ENCODE measurements at places on chromosomes 5 and 9.

DNA sequence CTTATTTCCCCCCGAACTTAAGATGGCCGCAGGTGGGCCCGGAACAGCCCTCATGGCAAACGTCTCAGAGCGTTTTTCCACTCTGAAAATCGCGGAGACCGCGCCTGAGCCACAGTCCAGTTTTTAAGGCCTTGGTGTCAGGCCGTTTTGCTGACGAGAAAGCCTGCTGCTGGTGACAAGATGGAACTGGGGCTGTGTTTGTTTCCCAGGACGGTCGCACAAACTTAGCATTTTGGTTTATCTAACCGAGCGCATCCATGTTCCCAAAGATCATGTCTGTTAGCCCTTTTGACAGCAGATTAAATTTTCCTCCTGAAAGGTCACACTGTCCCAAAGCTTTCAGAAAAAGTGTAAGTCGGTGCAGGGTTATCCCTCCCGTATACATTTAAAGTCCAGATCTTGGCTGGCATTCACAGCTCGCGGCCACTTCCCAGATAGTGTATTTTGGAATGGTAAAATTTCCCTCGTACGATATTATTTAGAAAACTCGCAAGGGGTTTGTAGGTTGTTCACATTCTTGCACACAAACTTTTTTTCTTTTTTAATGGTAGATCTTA is 812 bp downstream of the SREK1 start:
- no peak for DNase-seq

- DNase-seq, result no peak
Measured at GRCh38 chr5:81052325-81052724, 92.2 kb downstream of the RASGRF2 start.

- no peak for DNase-seq
Measured at GRCh38 chr9:76658510-76659231, 105.6 kb upstream of the PCA3 start.

DNA sequence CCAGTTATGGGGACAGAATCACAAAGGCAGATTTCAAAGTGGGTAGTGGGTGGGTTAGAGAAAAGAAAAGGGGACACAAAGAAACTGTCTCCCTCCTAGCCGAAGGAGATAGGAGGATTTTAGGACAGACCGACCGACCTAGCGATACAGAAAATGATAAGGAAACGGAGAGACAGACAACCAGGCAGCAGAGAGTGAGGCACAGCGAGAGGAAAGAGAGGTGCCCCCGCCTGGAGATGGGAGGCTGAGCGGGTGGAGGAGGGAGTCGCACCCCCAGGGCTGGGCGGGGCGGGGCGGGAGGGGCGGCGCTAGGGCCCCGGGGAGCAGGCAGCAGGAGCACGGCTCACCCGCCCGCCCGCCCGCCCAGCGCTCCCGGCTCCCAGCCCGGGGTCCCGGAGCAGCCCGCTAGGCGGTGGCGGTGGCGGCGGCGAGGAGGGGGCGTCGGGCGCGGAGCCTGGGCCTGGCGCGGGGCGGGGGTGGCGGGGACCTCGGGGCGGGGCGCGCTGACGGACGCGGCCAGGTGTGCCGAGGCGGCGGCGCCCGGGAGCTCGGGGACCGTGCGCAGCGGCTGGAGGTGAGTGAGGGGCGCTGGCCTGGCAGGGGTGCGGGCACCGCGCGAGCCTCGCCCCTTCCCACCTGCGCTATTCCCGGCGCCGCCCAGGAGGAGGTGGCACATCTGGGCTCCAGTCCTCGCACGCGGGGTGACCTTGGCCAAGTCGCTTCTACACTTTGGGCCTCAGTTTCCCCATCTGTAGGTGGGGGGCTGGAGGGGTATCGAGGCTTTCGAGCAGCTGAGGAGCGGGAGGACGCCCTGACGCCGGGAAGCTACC is 15.9 kb upstream of the SYNPO start:
- DNase-seq, result peak; percentile 15

DNA sequence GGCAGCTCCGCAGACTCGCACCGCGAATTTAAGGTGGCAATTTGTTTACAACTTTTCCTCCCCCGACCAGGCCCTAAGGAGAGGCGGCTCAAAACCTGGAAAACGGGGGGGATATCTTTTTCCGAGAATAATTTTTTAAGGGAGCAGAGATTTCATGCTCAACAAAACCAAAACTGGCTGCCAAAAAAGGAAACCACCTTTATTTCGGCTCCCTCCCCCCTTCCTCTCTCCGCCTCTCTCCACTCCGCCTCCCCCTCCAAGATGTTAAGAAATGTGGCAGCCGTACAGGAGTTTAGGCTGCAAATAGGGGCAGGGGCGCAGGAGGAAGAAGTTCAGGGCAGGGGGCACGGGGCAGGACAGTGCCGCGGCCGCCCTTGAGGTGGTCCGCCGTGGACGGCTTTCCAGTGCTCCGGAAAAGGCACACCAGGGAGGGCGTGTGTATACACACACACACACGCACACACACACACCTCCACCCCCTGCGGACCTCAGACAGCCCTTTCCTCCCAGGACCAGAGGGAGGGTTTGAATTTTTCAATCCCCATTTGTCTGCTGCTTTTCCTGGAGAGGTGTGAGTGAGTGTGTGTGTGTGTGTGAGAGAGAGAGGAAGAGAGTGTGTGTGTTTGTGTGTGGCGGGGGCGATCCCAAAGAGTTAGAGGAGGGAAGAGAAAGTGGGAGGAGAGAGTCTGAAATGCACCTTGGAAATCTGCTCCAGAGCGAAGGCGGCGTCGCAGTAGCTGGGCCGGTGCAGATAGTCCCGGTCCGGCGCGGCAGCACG is 9.1 kb downstream of the PTCH1 start:
- peak; percentile 29 for DNase-seq

DNA sequence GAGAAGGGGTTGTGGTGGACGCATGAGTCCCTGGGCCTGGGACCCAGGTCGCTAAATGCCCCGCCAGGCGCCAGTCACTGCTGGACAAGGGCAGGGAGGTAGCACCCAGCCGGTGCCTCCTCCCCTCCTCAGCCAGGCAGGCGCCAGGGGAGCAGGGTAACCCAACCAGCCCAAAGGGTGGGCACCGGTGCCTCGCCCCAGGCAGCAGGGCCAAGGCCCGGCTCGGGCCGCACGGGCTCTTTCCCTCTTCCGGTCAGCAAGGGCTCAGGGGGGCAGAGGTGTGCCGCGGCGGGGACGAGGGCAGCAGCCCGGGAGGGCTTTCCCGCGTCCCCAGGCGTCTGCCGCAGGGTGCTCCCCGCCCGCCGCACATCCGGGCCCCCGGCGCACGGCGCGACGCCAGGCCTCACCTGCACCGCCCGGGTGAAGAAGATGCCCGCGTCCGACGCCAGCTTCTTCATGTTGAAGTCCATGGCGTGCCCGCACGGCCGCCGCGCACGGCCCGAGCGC is 393 bp downstream of the SH3GLB2 start:
- DNase-seq, result no peak

- DNase-seq, result no peak
Measured at GRCh38 chr9:88110026-88110425, 28.2 kb downstream of the SPATA31C2 start.

- peak; percentile 52 for DNase-seq
Measured at GRCh38 chr9:98074115-98074990, 17.8 kb downstream of the NANS start.

- DNase-seq, result no peak
Measured at GRCh38 chr9:70534471-70534870, 120.0 kb upstream of the KLF9 start.

GRCh38 chr5:110880413-110880812 is 141.6 kb downstream of the SLC25A46 start:
- DNase-seq, result no peak

GRCh38 chr5:62608529-62609511 is 30.2 kb downstream of the LRRC70 start:
- DNase-seq, result no peak

GRCh38 chr5:15142458-15142857 is 270.9 kb upstream of the ANKH start:
- DNase-seq, result no peak

DNA sequence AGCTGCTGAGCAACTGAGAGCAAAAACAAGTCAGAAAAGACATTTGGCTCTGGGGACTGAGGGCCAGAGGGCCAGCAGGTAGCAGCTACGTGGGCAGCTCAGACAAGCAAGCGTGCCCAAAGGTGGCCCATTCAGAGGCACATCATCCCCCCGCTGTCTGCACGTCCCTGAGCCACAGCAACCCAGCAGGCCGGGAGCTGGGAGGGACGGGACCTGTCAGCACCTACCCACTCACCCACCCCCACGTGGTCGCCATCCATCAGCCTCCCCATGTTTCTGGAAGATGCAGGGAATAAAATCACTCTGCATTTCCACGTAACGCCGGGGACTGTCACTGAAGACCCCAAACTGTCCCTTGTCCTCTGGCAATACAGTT is 167.8 kb downstream of the COL23A1 start:
- no peak for DNase-seq

GRCh38 chr9:4297151-4297785 is 2.6 kb downstream of the GLIS3 start:
- peak; percentile 21 for DNase-seq

GRCh38 chr9:18366184-18366583 is 107.8 kb upstream of the ADAMTSL1 start:
- DNase-seq, result no peak

GRCh38 chr9:25691786-25692185 is 13.5 kb upstream of the TUSC1 start:
- no peak for DNase-seq

DNA sequence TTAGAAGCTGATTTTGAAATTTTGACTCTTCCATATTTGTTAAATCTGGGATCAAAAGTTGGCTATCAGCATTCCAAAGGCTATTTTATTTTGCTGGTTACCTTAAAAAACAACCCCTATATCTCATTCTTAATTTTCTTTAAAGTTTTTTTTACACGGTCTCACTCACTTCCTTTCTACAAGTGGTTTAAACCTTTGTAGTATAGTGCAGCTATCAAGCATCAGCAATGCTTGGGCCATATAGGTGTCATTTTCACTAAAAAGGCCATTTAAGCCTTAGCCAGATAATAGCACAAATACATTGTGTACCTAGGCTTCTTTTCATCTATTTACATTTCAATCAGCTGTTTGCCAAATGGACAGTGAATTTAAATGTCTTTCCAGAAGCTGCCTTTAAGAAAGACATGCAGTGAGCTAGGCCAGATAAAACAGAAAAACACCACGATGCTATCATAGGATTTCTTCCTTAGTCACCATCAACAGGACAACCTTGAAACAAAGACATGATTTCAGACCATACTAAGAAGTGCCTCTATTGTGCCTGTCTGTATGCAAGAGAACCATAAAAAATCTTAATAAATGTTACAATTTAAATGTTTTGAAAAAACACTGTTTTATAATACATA is 104.2 kb downstream of the RAPGEF6 start:
- no peak for DNase-seq

GRCh38 chr5:60023255-60023654 is 129.7 kb upstream of the PDE4D start:
- no peak for DNase-seq

GRCh38 chr5:167792514-167792913 is 498.9 kb upstream of the WWC1 start:
- no peak for DNase-seq

DNA sequence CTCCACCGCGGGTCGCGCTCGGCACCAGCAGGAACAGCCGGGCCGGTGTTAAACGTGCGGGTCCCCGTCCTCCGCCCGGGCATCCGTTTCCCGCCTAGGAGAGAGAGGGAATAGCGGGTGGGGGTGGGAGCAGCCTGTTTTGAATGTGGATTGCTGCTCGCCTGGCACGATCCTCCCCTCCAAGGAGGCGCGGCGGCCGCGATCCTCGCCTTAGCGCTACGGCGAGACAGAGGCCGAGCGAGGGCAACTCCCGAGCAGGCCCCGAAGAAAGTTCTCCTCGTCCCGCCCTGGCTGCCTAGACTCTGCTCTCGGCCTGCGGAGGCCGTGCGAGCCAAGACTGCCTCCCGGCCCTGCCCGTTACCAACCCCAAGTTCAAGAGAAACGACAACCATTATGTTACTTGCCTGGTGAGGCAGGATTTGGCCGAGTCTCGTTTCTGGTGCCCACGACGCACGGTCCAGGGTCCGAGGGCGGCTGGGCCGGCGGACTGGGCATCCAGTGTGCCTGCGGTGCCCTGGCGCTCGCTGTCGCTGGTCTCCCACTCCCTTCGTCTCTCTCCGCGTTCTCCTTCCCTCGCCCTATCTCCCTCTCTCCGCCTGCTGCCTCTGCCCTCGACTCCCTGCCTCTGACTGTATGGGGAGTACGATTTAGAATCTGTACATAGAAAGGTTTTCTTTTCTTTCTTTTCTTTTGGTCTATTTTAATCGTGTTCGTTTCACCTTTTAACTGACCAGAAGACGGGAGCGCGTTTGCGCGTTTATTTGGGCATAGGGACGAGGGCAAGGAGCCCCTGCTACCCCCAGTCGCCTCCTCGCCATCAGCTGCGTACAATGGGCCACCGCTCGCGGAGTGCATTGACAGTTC is 724 bp downstream of the NR2F1-AS1 start:
- no peak for DNase-seq

- DNase-seq, result no peak
Measured at GRCh38 chr5:168481330-168481788, 4.9 kb upstream of the RARS1 start.

DNA sequence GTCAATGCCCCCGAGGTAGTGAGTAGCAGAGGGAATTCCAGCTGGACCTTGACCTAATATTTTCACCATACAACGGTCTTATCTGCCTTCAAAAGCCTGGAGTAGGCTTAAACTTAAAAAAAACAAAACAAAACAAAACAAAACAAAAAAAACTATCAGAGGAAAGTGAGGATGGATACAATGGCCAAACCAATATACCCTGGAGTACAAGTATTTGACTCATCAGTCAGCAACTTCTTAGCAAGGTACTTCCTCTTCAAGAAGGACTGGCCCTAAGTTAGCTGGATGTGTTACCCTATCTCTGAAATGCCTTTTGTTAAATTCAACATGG is 160.6 kb upstream of the GNA14 start:
- DNase-seq, result no peak

GRCh38 chr9:23826120-23826629 is at the start of gene ELAVL2:
Gene ELAVL2, minus strand, starts transcription at chr9:23826240. Its CDS starts 64,006 bp downstream, at chr9:23762234.
- peak; percentile 26 for DNase-seq

- no peak for DNase-seq
Measured at GRCh38 chr9:95073918-95074317, 243.6 kb downstream of the FANCC start.

- DNase-seq, result no peak
Measured at GRCh38 chr5:65927503-65928321, 1.3 kb downstream of the ERBIN start.

- DNase-seq, result no peak
Measured at GRCh38 chr5:7634837-7635236, 216.1 kb downstream of the CFAP90 start.

GRCh38 chr5:59607138-59607765 is 286.3 kb downstream of the PDE4D start:
- DNase-seq, result no peak

DNA sequence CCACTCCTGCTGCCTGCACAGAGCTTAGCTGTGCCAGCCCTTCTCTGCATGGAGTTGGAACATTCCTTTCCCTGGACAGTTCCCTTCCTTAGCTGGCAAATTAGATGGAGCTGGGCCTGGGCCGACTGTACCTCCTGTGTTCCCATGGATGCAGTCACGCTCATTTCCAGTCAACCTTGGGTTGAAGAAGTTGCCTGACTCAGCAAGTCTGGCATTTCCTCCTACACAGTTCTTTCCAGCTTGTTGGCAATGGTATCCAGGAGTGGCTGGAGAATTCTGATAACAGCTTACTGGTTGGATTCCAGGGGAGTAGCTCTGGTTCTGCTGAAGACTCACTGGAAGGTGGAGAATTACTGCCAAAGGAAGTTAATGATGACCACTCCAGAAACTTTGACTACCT is 9.2 kb upstream of the TAF1L start:
- DNase-seq, result no peak

GRCh38 chr9:93020771-93021670 is 37.5 kb upstream of the SUSD3 start:
- no peak for DNase-seq

All from activated T-cell treated with anti-CD3 and anti-CD28 coated beads for 48 hours (primary cell).